ENCODE measurements at places on chromosomes 4 and X.

GRCh38 chr4:5039800-5040199, 11.5 kb upstream of the STK32B start:
- DNase-seq, result no peak

GRCh38 chrX:65926095-65927019, 113.5 kb downstream of the VSIG4 start:
- no peak for DNase-seq

DNA sequence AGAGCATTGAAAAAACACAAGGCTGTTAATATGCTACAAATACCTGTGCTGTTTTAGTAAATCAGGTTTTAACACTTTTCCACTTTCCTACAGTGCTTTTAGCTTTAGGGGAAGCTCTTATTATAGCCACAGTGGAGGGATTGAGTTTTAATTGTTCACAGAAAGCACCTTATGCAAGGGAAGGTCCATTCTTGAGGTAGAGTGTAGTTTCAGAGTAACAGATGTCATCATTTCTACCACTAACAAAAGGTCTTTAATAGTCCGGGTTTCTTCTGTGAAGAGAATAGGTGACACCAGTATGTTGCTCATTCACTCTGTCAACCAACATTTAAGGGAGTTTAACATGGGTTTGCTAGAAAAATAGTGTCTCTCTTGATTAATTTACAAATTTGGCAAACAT, 104.4 kb downstream of the STIM2 start:
- no peak for DNase-seq

DNA sequence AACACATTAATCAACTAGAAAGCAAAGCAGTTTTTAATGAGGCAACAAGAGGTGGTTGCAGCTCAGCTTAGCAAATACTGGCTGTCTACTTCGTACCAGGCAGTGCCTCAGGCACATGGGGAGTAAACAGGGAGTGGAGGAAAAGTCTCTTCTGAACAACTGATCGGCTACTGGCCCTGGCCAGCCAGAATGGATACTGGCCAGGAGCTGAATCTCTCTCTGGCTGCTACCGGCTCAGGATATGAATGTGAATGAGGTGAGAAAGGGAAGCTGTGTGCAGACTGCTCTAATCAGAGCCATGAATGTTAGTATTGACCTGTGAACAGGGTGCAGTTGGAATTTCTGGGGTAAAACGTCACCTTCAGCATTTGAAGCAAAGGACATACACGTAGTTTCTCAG, 77.3 kb downstream of the STK32B start:
- no peak for DNase-seq

GRCh38 chr4:120130786-120131185, 64.1 kb upstream of the MAD2L1 start:
- no peak for DNase-seq

Data from AML-193 (cell line).